Pulmonary artery endothelial cell (primary cell): ENCODE measurements at places on chromosomes 7 and 10. TPM values are rescaled to one million over a fixed set of nuclear protein-coding genes. Genes with fewer than 3 reads are reported as not detected.

GRCh38 chr7:80257756-80258155, 123.1 kb downstream of the GNAI1 start:
- DNase-seq, result no peak

GRCh38 chr10:129919358-129919757, 44.7 kb downstream of the EBF3 start:
- DNase-seq, result no peak

GRCh38 chr7:8060241-8060640, 91.6 kb downstream of the GLCCI1 start:
- no peak for DNase-seq

DNA sequence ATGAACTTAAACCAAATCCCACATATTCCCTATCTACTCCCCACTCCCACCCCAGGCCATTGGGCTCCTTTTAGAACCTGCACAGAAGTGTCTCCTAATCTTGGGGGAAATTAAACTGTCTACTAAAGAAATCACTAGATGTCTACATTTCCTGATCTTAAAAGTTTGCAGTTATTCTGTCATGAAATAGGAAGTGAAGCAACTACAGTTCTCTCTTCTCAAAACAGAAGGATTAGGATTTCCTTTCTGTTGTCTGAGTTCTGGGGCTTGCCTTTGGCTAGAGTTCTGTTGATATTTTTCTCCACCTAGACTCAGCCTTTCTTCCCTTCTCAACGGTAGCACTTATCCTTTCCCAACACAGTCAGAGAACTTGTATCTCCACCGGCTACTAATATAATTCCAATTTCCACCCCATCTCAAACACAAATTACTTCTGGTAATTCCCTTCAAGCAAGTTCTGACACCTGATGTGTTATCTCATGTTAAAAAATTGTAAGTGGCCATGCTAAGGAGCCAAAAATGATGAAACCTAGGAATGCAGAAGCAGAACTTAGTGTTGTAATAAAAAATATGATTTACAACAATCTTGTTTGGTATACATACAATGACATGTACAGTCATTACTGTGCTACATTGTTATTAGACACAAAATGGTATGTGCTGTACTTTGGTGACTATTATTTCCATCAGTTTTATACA, 12.1 kb downstream of the OR9A4 start:
- DNase-seq, result no peak

GRCh38 chr7:157438121-157439025, 101.6 kb downstream of the DNAJB6 start:
- DNase-seq, result no peak

DNA sequence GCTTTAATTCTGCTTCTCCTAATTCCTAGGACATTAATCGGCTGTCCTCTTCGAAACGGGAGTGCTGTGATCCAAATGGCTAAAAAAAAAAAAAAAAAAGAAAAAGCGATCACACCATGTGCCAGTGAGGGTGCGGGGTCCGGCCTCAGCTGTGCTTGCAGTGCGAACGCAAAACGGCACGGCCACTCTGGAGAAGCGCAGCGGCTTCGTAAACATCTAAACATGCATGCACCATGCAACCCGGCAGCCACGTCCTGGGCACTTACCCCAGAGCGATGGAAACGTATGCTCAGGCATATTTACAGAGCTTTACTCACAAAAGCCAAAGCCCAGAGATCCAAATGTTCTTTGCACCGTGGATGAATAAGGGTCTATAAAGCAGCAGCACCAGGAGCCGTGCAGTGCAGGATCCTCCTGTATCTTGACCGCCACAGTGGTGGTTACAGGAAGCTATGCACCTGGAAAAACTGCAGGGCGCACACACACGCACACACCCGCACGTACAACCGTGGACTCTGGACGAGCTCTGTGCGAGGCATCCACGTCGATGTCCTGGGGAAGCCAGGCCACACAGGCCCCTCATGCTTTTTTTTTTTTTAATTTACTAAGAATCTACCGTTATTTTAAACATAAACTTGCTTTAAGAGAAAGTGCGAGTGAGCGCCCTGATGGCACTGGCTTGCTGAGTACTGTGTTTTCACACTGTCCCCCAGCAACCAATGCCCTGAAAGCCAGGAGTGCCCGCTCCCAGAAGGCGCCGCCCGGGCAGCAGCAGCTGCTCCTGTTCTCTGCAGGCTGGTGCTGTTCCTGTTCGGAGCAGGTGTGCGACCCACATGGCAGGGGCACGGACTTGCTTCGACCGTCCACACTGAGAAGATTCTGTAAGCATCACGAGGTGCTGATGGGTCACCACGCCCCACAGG, 25.0 kb downstream of the GPER1 start:
- DNase-seq, result no peak

GRCh38 chr10:109741712-109742111, 181.6 kb downstream of the XPNPEP1 start:
- no peak for DNase-seq

GRCh38 chr7:114264023-114264422, 150.6 kb upstream of the FOXP2 start:
- DNase-seq, result no peak

- no peak for DNase-seq
These were observed 130.4 kb downstream of the HIBADH start for GRCh38 chr7:27532314-27532713.

DNA sequence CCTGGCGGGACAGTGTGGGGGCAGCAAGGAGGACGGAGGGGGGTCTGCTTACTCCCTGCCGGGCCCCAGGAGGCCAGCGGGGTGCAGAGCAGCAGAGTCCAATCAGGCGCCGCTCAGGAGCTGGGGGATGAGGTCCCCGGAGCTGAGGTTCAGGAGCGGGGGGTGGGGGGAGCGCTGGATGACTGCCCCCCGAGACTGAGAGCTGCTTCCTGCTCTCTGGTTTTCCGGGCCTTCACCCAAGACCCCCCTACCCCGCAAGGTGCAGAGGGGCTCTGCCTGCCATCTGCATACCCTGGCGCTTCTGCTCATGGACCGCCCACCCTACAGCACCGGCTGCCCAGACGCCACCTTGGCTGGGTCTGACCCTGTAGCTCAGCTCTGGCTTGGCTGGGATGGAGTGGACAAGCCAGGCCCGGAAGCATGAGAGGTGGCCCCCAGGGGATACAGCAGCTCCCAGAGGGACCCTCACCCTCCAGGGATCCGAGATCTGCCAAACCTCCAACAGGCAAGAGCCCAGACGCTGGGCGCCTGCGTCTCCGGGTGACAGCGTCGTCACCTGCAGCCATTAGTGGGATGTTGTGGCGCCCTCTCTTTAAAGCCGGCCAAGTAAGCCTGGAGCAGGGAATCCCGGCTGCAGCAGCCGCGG, 930 bp downstream of the KNDC1 start:
- DNase-seq, result no peak

- no peak for DNase-seq
These were observed 18.3 kb upstream of the MKI67 start for GRCh38 chr10:128144547-128144946.

GRCh38 chr7:21690705-21691104, 147.9 kb downstream of the DNAH11 start:
- DNase-seq, result no peak

DNA sequence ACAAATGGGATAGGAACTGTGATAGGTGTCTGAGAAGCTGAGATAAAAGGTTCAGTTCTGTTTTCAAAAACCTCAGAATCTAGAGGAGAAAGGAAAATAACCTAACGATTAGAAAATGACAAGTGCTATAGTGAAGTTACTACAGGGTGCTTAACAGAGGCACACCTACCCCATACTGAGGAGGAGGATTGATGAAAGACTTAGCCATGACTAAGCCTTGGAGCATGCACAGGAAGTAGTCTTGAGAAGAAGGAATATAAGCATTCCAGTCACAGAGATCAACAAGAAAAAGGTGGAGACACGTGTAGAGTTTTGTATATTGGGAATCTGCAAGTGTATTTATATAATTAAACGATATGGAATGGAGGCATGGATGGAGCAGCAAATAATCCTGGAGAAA, 1225.5 kb upstream of the CELF2 start:
- no peak for DNase-seq

Gene CALHM3
- not detected in 2 replicates for total RNA-seq

Gene TBL2
- total RNA-seq, result 47.0 and 83.0 TPM in 2 replicates

Gene CALCR
- total RNA-seq, result not detected in 2 replicates
